ENCODE measurements at places on chromosomes 3 and 15.

- no peak for DNase-seq
These were observed 192.5 kb downstream of the GOLGA6L6 start for GRCh38 chr15:20348900-20349773.

DNA sequence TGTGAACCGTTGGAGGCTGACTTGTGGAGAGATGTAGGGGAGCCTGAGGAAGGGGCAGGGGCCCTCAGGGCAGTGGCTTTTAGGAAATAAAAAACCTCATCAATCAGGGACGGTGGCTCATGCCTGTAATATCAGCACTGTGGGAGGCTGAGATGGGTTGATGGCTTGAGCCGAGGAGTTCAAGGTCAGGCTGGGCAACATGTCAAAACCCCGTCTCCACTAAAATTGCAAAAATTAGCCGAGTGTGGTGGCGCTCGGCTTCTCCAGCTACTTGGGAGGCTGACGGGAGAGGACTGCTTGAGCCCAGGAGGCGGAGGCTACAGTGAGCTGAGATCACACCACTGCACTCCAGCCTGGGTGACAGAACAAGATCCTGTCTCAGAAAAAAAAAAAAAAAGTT is 7.6 kb downstream of the TTC23 start:
- DNase-seq = no peak

DNA sequence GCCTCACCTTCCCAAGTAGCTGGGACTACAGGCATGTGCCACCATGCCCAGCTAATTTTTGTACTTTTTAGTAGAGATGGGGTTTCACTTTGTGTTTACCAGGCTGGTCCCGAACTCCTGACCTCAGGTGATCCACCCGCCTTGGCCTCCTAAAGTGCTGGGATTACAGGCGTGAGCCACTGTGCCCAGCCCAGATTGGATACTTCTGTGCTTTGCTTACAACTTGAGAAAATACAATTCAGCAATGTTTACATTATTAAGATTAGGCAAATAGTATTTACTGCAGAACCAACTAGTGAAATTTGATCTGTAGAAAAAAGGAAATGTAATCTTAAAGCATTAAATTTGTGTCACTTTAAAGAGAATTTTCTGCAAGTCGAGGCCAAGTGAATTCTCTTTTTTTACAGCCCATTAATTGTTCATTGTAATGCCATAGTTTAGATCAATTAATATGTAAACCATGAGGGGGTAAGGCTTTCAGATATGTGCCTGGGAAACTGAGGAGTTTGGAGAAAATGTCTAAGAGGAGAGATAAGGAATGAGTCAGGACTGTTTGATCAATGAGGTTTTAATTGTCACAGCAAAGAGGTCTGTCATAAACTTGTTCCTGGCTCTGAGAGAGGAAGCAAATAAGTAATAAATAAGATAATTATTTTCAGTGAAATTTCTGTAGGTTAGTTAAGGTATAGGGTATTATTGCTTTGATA is 15.3 kb downstream of the PYDC2 start:
- no peak for DNase-seq

DNA sequence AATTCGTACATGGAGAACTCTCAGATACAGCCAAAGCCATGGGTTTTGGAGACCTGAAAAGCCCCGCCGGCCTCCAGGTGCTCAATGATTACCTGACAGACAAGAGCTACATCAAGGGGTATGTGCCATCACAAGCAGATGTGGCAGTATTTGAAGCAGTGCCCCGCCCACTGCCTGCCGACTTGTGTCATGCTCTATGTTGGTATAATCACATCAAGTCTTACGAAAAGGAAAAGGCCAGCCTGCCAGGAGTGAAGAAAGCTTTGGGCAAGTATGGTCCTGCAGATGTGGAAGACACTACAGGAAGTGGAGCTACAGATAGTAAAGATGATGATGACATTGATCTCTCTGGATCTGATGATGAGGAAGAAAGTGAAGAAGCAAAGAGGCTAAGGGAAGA is 23.5 kb downstream of the MYO5A start:
- no peak for DNase-seq

DNA sequence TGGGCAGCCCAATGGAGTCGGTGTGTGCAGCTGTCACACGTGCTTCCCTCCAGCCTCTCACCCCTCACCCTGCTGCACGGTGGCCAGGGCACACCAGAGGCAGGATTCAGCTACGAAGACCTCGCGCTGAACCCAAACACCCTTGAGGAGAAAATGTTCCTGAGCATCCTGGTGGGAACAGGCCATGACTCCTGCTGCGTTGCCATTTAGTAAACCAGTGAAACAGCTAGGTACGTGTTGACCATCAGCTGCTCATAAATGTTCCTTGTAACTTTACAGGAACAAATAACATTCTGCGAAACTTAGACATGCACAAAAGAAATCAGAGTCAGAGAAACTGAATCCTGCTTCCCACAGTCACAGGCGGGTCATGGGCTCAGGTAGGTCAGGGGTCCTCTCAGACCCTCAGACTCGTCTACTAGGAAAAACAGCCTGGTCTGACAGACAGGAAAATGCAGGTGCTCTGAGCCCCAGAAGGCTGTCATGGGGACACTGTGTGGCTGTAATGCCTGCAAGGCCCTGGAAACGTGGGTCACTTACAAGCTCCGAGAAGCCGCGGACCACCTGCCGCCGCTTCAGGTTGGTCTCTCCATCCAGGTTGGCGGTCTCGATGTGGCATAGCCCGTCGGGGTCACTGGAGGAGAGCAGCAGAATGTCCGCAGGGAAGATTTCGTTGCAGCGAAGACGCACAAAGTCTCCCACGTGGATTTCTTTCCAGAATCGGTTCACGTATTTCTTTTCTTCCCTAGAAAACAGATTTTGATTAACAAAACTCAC is 82.5 kb downstream of the ATP10A start:
- no peak for DNase-seq

GRCh38 chr15:66231394-66232266 is 21.9 kb downstream of the MEGF11 start:
- DNase-seq = no peak

All from NCI-H1092 (cell line).